ENCODE measurements at places on chromosomes 6 and 20.

DNA sequence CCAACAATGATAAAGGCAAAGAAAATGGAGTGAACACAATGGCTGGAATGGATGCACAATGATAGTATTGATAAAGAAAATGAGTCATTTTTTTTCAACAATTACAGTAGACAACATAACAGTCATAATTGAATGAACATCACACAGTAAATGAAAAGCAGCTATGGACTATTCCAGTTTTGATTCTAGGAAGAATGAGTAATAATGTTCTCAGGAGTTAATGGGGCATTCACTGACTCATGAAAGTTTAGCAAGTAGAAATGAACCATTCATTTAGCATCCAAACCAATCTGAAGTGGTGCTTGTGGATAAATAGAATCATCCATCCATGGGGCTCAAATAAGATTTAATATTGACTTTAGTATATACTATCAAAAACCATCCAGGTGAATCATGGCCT lies 1029.5 kb upstream of the GJE1 start:
- no peak for DNase-seq
- no peaks in the 10 kb centered on the region for H3K27me3 ChIP-seq
- peaks cover 8% of the 10 kb centered on the region for H3K36me3 ChIP-seq
- H3K4me3 ChIP-seq, result no peak overlapping the region
- no peak overlapping the region for H3K27ac ChIP-seq
- no peaks in the 10 kb centered on the region for H3K4me1 ChIP-seq

- no peak overlapping the region for H3K4me3 ChIP-seq
- no peak for DNase-seq
- no peaks in the 10 kb centered on the region for H3K36me3 ChIP-seq
- no peaks in the 10 kb centered on the region for H3K4me1 ChIP-seq
- no peak overlapping the region for H3K27ac ChIP-seq
Observed at GRCh38 chr20:50332491-50332980, 141.9 kb downstream of the CEBPB start.

DNA sequence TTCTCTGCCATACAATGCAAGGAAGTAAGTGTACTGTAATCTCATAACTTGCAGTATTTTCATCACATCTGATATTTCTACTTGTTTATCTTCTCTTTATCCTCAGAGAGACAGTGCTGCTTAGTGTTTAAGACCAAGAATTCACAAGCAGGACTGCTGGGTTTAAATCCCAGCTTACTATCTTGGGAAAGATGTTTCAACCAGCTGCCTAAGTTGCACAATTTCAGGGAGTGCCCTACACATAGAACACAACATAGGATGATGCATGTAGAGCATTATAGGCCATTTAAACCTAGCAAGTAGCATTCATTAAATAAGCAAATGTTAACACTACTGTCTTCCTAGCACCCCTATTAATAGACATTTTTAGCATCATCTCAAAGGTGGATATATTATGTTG lies 205.2 kb upstream of the CEP162 start:
- H3K27me3 ChIP-seq, result no peaks in the 10 kb centered on the region
- no peak for DNase-seq
- no peak overlapping the region for H3K4me3 ChIP-seq
- H3K36me3 ChIP-seq, result no peaks in the 10 kb centered on the region
- H3K4me1 ChIP-seq, result no peaks in the 10 kb centered on the region
- H3K27ac ChIP-seq, result no peak overlapping the region

DNA sequence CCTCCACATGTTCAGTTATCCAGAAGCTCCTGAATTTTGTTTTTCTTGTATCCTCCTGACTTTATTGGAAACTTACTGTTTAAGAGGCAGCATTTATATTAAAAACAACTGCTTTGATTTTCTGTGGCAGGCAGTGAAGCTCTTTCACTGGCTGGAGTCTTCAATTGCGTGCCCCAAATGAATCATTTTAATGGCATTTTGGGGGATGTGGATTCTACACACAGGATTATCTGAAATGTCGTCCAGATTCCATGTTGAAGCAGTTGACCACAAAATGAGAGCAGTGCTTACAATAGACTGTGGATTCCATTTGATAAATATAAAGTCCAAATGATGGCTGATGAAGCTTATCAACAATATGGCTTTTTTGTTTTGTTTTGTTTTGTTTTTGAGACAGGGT lies 41.0 kb upstream of the HIVEP1 start:
- H3K27me3 ChIP-seq, result no peaks in the 10 kb centered on the region
- no peak for DNase-seq
- H3K36me3 ChIP-seq, result peaks cover 9% of the 10 kb centered on the region
- no peak overlapping the region for H3K27ac ChIP-seq
- H3K4me3 ChIP-seq, result no peak overlapping the region

- H3K4me1 ChIP-seq, result no peaks in the 10 kb centered on the region
- no peak overlapping the region for H3K27ac ChIP-seq
- no peaks in the 10 kb centered on the region for H3K27me3 ChIP-seq
- H3K4me3 ChIP-seq, result no peak overlapping the region
- no peaks in the 10 kb centered on the region for H3K36me3 ChIP-seq
- no peak for DNase-seq
Observed at GRCh38 chr6:79241228-79241627, 6.7 kb upstream of the HMGN3 start.

GRCh38 chr20:6075428-6076219 lies 21.8 kb upstream of the LRRN4 start:
- DNase-seq, result no peak
- no peaks in the 10 kb centered on the region for H3K4me1 ChIP-seq
- no peaks in the 10 kb centered on the region for H3K27me3 ChIP-seq
- no peak overlapping the region for H3K4me3 ChIP-seq

- H3K27me3 ChIP-seq, result no peaks in the 10 kb centered on the region
- no peak overlapping the region for H3K27ac ChIP-seq
- H3K4me1 ChIP-seq, result peaks cover 4% of the 10 kb centered on the region
- DNase-seq, result no peak
- H3K4me3 ChIP-seq, result no peak overlapping the region
- H3K36me3 ChIP-seq, result no peaks in the 10 kb centered on the region
Observed at GRCh38 chr6:6721606-6722005, 133.1 kb downstream of the LY86 start.

GRCh38 chr20:25459916-25460535 lies 52.6 kb downstream of the GINS1 start:
- H3K4me3 ChIP-seq, result no peak overlapping the region
- H3K4me1 ChIP-seq, result no peaks in the 10 kb centered on the region
- no peak for DNase-seq
- no peaks in the 10 kb centered on the region for H3K27me3 ChIP-seq
- no peak overlapping the region for H3K27ac ChIP-seq

DNA sequence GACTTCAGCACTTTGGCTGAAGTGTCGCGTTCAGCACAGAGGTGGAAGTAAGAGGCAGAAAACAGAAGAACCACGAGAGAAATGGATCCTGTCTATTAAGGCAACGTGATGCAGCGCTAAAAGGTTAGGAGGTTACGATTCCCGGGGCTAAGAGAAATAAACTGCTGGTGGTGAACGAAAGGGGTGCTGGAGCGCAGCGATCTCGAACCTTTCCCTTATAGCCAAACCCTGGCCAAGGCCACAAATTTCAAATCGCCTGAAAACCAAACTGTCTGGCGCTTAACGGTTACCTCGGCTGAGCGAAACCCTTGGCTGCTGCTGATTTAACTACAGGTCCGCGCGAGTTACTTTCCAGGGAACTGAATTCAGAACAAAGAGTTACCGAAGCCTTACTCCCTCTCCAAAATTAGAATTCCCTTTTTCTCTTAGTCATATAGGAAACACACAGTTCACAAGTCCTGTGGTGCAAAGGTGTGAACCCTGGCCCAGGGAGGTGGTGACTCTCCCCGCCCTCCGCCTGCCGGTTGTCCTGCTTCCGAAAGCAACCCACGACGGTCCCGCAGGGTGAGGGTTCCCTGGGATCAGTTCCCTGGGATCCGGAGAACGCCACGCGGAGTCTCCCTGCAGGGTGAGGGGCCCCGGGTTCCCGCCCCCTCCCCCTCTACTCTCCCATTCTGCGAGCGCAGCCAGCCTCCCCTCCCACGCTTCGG lies 1.3 kb upstream of the SLC35D3 start:
- DNase-seq, result peak; percentile 43
- no peak overlapping the region for H3K27ac ChIP-seq
- peaks cover 2% of the 10 kb centered on the region for H3K4me1 ChIP-seq

- no peak overlapping the region for H3K27ac ChIP-seq
- H3K36me3 ChIP-seq, result no peaks in the 10 kb centered on the region
- H3K27me3 ChIP-seq, result peaks cover 13% of the 10 kb centered on the region
Observed at GRCh38 chr20:21529863-21530262, 16.0 kb upstream of the NKX2-2 start.
